Stimulated activated CD8-positive, alpha-beta memory T cell treated with anti-CD3 and anti-CD28 coated beads, Interleukin-4, amount 100 ng/mL, for 24 hours (primary cell): ENCODE measurements at places on chromosomes 7 and 10.

DNA sequence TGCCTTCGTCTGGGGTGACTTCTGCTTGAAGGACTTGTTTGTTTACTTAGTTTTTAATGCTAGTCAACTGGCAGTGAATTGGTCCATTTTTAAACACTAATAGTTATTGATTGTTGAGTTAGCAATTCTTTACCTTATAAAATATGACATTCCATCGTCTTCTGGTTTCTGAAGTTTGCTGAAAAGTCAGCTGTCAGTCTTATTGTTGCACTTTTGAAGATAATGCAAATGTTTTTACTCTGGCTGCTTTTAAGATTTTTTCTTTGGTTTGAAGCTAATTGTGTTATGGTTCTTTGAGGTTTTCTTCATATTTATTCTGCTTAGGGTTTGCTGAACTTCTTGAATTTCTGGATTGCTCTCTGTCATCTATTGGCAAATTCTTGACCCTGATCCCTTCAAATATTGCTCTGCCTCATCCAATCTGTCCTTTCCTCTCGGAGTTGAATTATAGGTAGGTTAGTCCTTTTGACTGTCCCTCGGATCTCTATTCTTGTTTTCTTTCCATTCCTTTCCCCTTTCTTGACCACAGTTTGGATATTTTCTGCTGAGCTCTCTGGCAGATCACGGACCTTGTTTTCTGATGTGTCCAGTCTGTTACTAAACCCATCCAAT lies 24.2 kb downstream of the MGMT start:
- no peak for DNase-seq

GRCh38 chr10:112390125-112390703 lies 16.3 kb downstream of the ACSL5 start:
- no peak for DNase-seq

DNA sequence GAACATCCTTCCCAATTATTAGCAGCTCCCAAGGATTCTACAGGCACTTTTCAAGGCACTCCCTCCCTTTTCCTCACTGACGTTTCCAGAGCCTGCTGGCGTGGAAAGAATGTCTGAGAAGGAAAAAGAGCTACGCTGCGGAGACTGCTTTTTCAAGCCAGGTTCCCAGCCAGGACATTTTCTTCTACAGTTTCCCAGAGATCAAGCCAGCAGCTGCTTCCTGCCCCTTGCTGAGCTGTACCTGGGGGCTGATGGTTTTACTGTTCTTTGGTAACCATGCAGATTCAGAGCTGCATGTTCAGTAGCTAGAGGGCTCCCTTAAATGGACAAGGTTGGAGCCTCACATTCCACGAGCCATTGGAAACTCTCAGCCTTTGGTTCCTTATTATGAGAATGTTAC lies 133.4 kb downstream of the EVX1 start:
- DNase-seq = no peak

DNA sequence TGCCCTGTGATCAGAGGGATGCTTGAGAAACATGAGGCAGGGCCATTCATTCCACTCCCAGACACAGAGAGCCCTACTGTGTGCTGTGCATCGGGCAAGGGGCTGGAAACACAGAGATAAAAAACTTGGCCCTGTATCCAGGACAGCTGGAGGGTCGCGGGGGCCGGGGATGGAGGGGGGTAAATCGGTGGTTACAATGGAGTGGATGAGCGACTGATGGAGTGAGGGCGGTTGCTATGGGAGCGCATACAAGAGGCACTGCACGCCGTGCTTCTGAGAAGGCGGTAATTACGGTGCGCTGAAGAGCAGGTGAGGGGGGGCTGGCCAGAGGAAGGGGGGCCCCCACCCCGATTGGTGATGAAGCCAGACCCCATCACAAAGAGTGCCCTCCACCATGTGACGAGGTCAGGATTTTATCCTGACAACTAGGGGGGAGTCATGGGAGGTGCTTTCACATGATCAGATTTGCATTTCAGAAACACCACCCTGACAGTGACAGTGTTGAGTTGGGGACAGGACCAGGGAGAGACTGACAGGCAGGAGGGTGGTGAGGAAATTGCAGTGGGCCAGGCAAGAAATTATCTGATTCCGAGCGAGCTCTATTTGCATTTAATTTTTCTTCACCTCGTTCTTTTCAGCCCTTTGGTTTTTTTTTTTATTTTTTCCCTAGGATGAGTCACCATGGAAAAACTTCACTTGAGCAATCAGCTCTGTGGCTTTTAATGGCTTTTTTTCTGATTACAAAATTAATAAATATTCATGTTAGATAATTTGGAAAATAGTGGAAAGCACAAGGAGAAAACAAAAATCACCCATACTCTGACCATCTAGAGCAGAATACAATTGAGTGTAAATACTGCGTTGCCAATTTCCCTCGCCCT lies 7.8 kb downstream of the CPA5 start:
- DNase-seq = no peak

DNA sequence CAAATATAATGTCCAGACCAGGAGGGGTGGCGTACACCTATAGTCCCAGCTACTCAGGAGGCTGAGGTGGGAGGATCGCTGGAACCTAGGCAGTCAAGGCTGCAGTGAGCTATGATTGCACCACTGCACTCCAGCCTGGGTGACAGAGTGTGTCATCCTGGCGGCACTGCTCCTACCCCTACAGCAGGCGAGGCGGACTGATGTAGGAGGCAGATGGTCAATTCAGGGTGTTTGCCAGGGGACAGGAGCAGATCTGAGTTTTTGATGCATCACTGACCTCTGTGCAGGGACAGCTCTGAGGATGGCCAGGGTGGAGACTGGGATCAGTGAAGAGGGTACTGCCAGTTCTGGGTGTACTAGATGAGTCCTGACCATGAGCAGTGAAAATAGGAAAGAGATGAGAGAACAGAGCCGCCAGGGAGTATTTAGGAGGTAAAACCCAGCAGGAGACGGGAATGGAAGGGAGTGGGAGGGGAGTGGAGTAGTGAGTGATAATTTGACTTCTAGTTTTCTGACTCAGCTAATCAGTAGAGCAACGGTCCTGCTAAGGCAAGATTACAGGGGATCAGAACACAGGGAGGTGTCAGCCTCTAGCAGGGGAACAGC lies 75.3 kb downstream of the HIP1 start:
- no peak for DNase-seq

DNA sequence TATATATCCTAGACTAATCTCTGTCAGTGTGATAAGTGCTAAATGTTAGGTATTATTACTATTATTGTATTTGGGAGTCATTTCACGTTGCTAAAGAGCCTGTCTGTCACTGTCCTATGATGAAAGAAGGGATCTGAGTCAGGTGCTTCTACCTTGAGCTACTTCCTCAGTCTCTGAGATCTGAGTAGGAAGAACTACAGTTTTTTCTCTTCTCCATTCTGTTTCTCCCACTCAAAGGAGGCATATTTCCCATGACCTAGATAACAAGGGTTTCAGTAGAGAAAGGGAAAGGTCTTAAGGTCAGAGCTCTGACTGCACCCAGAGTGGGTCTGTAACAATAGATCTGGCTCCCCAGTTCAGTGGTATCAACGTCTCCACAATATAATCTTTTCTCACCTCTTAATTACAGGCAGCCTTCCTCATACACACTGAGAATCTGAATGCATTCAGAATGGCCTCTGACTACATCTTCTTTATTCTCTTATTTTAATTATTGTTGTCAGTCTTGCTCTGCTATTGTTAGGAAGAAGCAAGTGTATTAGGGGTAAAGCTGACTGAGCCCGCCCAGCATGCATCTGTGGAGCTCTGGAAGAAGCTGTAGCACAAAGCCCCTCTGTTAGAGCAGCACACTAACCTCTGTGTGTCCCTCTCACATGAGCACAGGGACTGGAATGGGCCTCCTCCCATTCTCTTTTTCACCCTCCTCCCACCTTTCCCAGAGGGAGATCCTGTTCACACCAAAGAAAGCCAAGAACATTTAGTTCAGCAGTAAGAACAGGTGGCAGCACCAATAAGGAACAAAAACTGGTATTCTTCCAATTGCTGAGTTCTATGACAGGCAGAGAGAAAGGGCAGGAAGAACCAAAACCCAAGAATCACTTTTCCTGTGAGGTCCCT lies 38.1 kb downstream of the USP54 start:
- DNase-seq = no peak

- DNase-seq = no peak
Observed at GRCh38 chr7:105707967-105708762, 126.9 kb upstream of the EFCAB10 start.

DNA sequence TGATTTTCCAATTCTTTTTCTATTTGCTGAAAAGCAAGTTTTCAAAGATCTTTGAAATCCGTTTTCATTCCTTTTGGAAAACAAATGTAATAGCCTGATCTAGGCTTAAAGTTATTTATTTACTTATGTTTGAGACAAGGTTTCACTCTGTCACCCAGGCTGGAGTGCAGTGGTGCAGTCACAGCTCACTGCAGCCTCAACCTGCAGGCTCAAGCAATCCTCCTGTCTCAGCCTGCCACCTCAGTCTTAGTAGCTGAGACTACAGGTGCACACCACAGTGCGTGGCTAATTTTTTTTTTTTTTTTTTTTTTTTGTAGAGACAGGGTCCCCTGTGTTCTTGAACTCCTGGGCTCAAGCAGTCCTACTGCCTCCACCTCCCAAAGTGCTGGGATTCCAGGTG lies 4.6 kb downstream of the ST7 start:
- no peak for DNase-seq

DNA sequence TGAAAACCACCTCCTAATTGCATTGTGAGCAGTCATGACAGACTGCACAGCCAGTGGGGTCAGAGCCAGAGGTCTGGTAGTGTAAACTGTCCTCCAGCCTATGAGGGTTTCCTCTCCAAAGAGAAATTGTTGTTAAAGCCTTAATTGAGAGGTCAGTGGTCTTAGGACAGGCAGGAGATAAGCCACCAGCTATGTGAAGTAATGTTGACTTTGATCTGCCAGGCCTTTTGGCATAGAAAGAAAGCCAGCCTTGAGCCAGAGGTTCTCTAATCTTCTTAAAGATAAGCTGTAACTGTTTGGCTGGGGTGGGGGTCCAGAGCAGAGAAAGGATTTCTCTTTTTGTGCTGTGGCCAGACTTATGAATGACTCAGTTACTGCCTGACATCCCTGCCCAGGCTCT lies 248.4 kb downstream of the WDR11 start:
- no peak for DNase-seq

GRCh38 chr10:77842652-77843212 lies 83.8 kb downstream of the DLG5 start:
- no peak for DNase-seq

- DNase-seq = no peak
Observed at GRCh38 chr10:112434988-112435619, 11.6 kb downstream of the ZDHHC6 start.

- no peak for DNase-seq
Observed at GRCh38 chr7:135799881-135800280, 51.3 kb upstream of the FAM180A start.

DNA sequence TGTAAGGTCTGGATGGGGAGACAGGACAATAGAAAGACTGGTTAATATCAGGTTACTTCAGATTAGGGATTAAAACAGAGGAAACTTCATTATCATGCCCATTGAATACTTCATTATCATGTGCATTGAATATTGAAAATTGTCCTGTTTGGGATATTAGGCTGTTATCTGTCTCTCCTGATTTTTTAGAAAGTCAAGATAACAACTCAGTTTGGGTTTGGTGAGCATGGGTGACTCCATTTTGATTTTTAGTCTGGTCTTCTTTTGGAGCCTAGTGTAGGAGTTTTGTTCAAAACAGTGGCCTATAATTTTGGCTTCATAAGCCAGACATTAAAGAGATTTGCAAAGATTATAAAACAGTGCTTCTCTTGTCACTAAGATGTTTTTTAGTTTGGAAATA lies 95.5 kb downstream of the ADK start:
- no peak for DNase-seq

DNA sequence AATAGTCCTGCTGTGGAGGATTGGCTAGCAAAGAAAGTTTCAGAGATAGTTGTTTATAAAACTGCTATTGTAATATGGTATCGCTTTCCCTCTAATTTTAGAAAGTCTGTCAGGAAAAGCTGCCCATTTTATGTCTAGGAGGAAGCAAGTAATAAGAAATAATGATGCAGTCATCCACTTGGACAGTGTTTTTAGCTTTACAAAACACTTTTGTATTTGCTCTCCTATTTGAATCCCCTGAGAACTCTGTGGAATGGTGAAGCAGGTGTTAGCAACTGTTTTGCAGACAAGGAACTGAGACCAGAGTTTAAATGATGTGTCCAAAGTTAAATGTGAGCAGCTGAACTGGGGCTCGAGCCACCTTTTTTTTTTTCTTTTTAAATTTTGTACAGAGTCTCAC lies 455.8 kb downstream of the XPNPEP1 start:
- no peak for DNase-seq

- no peak for DNase-seq
Observed at GRCh38 chr7:108086546-108086945, 43.6 kb downstream of the LAMB4 start.

DNA sequence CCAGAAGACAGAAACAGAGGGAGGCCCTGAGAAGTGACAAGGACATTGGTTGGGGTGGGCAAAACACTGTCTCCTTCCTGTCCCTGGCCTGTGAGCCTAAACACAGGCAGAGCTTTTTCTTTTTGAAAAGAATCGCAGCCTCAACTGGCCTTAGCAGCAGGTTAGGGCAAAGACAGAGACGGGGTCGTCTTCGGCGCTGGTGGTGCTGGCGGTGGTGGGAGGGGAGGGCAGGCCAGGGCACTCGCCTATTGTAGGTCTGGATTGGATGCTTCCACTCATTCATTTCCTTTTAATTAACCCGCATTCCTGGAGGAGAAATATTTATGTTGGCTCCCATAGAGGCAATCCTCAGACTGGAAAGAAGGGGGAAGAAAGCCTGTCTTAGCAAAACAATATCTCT lies 22.6 kb downstream of the WNT8B start:
- no peak for DNase-seq

DNA sequence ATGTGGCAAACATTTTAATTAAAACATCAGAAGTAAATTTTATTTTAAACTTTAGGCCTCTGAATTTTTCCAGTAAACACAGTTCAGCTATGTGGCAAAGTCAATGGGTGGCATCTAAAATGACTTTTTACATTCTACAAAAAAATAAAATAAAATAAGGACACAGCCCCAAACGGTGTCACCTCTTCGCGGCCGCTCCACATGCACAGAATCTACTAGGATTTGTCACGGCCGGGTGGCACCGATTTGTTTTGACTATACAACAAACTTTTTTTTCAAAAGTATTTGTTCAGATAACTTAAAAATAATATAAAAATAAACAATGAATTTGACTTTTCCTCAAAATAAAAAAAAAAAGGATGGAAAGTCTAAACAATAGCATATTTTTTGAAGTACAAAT lies 127.8 kb downstream of the EBF3 start:
- DNase-seq = no peak

GRCh38 chr10:59376846-59377245 lies 14.5 kb upstream of the FAM13C start:
- DNase-seq = no peak

DNA sequence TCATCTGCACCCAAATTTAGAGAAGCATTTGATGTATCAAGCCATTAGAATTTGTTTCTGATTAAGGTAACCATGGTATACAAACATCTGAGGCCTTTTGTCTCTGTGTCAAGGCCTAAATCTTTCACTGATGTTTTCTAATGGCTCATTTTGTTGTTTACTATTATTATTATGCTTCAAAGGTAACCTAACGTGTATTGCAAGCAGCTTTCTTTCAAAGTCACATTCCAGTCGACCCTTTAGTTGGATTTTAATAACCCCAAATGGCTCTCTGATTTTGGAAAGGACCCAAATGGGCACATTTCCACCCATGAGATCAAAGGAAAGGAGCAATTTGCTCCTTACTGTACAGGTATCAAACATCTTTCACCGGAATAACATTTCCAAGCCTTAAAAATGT lies 46.7 kb upstream of the WNT16 start:
- no peak for DNase-seq

- DNase-seq = no peak
Observed at GRCh38 chr10:112952282-112953173, 2.5 kb downstream of the TCF7L2 start.

- DNase-seq = no peak
Observed at GRCh38 chr10:125016611-125017202, 74.8 kb downstream of the ZRANB1 start.

- no peak for DNase-seq
Observed at GRCh38 chr7:20561466-20561865, 54.0 kb upstream of the ABCB5 start.
